Activated naive CD4-positive, alpha-beta T cell treated with Interleukin-2 at 50 U/mL for 16 hours (primary cell): ENCODE measurements at places on chromosomes 3 and 15.

- no peak for DNase-seq
These were observed 166.7 kb upstream of the PRICKLE2 start for GRCh38 chr3:64392001-64392400.

DNA sequence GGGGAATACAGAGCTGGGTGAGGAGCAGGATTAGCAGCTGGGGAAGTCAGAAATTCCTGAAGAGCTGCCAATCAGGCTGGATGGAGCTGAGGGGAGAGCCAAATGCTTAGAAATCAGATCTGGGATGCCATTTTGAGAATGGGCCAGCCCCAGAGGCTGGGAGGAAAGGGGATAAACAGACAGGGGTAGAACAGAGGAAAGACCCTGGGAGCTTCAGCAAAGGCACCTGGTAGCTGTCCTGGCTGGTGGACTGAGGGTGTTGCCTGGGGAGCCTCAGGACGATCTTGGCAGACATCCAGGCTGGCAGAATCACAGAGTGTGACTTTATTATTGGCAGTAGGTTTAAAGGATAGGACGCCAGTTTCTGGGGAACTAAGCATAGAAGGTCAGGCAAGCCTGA lies 97.8 kb downstream of the SQOR start:
- no peak for DNase-seq

DNA sequence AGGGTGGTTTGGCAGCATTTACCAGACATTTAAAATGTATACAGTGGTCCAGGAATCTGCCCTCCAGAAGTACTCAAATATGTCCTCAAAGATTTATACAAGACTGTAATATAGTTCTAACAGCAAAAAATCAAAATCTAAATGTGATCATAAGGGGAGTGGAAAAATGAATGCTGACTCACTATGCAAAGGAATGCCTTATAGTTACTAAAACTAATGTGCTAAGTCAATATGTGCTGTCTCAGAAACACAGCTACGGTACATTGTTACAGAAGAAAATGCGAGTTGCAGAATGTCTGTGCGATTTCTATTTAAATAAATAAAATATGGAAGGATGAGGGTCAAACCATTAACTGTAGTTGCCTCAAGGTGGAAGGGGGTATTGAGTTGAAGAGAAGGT lies 230.1 kb upstream of the UBE2E1 start:
- no peak for DNase-seq

GRCh38 chr3:54572197-54572895 lies 355.5 kb downstream of the LRTM1 start:
- DNase-seq = no peak

- DNase-seq = no peak
These were observed 184.1 kb downstream of the LPP start for GRCh38 chr3:188338086-188338485.

GRCh38 chr15:70259640-70260508 lies 162.2 kb upstream of the TLE3 start:
- DNase-seq = no peak

DNA sequence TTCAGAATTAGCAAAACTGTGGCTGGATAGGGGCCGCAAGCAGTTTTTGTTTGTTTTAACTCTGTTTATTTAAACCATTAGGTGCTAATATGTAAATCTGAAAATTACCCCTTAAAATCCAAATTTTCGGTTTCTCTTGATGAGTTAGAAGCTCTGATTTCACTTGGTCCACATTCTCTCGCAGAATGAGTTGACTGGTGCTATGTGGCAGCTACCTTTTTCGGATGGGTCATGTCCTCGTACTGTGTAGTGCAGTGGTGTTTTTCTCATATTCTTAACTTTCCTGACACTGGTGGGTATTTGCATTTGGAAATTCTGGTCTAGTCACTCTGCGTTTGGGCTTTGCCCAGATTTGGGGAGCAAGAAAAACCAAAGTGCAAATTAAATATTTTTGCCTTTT lies 87.1 kb downstream of the DIPK2A start:
- DNase-seq = no peak

DNA sequence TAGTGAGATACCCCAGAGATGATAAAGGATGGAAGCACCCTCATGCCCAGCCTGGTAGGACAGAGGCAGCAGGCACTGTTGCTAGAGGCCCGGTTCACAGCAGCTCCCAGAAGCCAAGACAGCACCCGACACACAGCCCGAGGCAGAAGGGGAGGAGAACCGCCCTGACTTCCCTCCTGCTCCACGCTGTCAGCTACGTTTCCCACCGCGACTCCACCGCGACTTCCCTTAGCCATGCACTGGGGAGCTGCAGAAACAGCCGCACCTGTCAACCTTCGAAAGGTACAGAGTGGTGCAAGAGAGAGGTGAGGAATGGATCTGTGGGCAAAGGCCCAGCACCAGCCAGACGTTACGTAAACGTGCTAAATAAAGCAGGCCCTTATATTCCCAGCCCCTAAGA lies 529.2 kb downstream of the GABRG3 start:
- DNase-seq = no peak

- DNase-seq = no peak
These were observed 23.9 kb downstream of the EIF1B start for GRCh38 chr3:40333416-40333815.

- DNase-seq = no peak
These were observed 77.8 kb downstream of the GHSR start for GRCh38 chr3:172370419-172370818.

DNA sequence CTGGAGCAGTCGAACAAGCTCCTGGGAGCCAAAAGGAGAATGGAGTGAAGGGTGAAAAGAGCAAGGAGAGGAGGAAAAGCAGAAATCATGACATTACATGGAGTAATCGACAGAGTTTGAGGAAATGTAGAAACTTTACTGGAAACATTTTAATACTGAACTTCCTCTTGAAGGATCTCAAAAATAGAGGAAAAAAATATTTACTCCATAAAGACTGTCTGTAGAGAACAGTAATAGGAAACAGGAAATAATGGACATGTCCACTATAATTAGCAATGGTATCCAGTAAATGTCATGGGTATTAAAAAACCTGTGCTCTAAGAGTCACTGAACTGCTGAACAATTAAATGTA lies 53.0 kb downstream of the TBC1D2B start:
- no peak for DNase-seq

- no peak for DNase-seq
These were observed 31.8 kb upstream of the DCLK3 start for GRCh38 chr3:36796161-36796560.

DNA sequence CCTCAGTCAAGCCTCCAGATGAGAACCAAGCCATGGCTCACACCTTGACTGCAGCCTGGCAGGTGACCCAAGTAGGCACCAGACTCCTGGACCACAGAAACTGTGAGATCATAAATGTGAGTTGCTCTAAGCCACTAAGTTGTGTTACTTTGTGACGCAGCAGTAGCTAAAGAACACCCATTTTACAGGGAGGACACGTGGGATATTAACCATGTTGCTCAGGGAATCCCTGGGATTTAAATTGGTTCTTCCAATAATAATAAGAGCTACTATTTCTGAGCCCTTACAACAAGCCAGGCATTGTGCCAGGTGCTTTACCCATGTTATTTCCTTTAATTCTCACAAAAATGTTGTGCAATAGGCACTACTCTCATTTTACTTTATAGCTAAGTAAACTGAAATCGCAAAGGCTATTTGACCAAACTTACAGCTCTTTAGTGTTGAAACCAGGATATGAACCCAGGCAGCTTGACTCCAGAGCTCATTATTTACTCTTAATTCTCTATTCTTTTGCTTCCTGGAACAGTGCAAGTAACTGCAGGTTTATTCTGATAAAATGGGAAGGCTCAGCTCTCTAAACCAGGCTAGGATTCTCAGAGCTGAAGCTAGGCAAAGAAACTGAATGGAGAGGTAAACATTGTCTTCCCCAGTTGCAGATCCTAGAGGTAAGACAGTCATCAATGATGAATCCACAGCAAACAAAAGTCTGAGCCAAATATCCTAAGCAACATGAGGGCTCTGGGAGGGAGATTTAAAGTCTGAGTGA lies 294.4 kb downstream of the KBTBD8 start:
- no peak for DNase-seq

GRCh38 chr15:74390647-74391288 lies 23.3 kb upstream of the CYP11A1 start:
- DNase-seq = no peak

DNA sequence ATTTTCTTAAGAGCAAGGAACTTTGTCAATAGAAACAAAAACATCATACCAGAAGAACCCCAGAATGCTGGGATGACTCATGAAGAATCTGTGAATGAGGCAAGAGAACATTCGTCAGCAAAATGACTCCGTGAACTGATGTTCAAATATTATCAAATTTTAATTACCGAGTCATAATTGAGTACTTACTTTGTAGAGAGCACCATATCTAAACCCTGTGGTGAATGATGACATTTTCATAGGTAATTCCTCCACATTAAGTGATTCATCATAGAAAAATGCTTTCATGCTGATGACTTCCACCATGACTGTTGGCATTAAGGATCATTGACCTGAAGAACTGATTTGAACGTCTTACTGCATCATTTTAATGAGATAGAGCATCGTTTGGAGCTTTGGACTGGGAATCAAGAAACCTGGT lies 56.3 kb downstream of the PPARG start:
- no peak for DNase-seq

DNA sequence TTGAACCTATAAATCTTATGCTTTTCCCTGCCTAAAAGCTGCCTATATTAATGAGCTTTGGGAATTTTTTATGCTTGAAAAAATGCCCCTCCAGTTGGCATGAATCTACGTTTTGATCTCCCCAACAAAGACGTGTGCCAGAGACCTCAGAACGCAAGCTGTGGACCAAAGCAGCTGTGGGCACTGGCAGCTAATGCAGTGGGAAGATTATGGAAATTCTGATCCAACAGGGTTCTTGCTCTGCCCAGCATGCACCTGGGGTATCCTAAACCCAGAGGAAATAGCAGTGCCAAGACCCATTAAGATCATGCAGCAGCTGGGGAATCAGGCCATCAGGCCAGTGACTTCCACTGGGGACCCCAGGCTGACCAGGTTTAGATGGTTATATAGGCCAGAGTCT lies 423.0 kb downstream of the ZBBX start:
- DNase-seq = no peak

GRCh38 chr15:33026614-33027013 lies 167.9 kb downstream of the FMN1 start:
- no peak for DNase-seq

DNA sequence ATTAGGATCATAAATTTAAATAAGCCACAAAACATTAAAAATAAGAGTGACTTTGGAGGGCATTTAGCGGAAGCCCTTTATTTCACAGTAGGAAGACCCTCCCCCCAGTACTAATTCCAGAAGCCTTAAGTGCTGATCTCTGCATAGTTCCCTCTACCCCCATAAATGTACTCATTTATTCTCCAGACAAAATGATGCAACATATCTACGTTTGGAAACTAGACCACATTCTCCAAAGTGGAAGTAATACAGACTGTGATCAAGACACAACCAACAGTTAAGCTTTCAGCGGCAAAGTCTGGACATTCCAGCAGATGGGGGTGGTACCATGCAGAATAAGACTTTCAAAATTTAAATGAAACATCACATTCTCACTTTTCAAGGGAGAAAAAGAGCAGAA lies 44.8 kb upstream of the RPS17 start:
- DNase-seq = no peak

GRCh38 chr3:16607718-16608117 lies 2.5 kb upstream of the DAZL start:
- no peak for DNase-seq

- DNase-seq = no peak
These were observed 6.9 kb upstream of the SPTBN5 start for GRCh38 chr15:41900526-41901380.

GRCh38 chr3:78633626-78634025 lies 1134.2 kb downstream of the ROBO1 start:
- DNase-seq = no peak

GRCh38 chr15:26129852-26130251 lies 266.7 kb upstream of the ATP10A start:
- DNase-seq = no peak

DNA sequence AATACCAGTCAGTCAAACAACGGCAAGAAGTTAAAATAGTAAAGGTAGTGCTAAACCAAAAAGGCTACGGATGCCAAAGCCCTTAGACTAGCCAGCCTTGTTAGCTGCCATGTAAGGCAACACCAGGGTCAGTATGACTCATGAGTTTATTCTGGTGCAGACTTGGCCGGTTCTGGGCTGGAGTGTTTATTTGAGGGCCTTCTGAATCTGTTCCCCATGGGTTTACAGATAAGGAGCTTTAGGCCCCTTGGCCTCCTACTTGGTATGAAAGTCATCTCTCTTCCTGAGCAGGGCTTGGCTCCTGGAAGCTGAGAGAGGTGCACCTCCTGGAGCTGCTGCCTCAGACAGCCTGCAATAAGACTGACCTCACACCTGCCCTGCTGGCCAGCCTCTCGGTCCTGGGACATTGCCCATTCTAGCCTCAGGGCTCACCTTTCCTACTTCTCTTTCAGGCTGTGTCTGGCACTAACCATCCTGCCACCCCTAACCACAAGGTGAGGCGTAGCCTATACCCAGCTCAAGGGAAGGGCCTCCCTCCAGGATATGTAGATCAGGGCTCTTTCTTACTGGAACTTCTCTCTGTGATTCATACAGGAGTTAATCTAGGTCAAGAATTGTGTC lies 10.4 kb upstream of the RTP1 start:
- no peak for DNase-seq

GRCh38 chr15:66777596-66778313 lies 75.7 kb downstream of the SMAD6 start:
- no peak for DNase-seq

DNA sequence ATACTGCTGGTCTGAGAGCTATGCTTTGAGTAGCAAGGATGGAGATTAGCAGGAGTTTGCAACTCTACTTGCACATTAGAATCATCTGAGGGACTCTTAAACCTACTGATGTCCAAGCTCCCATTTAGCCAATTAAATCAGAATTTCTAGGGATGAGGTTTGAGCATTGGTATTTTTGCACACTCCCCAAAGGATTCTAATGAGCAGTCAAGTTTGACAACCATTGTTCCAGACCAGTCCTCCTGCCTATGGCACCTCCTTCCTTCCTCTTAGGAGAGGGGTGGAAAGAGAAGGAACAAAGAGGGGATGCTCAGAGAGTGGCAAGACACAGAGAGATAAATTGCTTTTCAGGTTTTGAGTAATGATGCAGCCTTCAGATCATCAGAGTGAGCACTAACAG lies 275.5 kb upstream of the ROPN1 start:
- DNase-seq = no peak

DNA sequence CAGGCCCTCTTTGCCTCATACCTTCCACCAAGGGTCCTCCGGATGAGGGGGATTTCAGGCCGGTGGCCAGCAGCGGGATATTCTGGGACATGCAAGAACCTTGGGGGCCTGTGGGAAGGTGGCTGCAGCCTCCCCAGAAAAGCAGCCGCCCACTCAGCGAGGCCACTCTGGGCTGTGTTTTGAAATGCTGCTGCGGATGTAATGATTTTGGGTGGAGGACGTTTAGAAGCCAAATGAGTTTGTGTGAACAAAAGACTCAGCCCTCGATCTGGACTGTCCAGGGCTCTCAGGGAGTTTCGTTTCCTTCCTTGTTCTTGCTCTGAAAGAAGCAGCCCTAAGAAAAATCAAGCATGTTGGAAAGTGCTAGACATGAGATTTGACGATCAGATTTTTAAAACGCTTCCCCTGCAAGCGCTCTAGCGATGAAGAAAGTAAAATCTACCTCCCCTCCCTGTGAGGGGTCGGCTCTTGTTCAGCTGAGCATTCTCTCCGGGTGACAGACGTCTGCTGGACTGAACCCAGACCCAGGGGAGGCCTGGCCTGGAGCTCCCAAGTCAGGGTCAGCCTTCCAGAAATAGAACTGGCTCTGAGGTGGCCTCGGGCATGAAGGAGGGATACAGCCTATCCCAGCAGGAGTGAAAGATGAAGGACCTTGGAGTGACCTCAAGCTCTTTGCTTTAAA lies 12.9 kb downstream of the HEG1 start:
- no peak for DNase-seq
